ENCODE measurements at places on chromosomes 6 and 20.

DNA sequence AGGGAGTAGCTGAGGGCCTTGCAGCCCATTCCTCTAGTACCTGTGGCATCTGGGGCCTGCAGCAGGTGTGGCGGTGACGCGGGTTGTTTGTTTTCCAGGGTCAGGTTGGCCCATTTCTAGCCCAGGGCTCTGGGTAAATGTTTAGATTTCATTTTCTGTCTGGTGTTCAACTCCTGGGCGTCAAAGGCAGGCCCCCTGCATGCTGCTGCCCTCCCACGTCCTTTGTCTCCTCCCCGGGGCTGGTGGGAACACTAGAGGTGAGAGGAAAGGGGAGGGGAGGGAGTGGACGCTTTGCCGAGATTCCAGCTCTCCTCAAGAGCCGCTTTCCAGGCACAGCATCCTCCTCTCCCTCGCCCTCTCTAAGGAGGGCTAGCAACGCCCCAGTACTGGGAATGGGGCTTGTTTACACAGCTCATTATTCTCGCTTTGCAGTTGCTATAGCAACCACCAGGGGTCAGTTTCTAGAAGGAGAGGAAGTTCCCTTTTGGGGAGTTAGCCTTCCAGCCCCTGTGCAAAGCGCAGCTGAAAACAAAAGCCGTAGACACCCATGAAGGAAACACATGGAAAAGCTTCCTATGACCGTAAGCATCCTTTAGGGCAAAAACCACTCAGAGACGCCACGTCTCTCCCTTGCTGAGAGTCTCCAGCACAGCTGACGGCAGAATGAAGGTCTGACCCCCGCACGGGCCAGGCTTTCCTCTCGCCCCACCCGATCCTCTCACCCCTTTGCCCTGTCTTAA is 170.6 kb downstream of the LY86 start:
- DNase-seq: no peak

DNA sequence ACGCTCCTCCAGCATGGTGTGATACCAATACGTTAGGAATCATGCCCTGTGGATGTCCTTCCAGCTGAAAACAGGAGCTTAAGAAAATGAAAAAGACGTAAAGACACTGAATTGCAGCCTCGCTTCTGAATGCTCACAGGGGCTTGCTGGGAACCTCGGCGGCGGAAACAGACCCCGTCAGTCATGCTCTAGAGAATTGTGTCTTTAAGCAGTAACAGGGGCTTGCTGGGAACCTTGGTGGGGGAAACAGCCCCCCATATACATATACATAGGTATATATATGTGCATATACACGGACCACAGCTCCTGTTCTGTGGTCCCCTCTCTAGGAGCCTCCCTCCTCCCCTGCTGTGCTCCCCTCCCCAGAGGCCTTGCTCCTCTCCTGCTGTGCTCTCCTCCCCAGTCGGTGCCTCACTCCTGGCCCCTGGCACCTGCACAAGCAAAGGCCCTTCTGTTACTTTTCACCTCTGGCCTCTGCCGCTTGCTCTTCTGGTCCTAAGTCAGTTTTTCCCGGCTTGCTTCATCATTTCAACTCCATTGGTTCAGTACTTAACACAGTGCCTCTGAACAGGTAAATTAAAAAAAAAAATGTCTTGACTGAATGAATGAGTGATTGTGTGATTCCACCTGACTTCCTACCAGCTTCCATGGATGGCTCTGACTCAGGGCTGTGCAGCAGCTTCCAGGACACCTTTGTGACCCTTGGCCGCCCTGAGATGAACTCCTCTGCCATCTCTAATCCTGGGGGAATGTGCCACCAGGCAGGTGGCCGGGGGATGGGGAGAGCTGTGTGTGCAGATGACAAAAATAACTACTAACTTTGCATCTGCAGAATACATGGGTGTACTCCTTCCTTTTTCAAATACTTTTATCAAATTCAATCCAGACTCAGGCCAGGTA is 246.1 kb downstream of the SMOC2 start:
- DNase-seq: no peak

- no peak for DNase-seq
Observed at GRCh38 chr20:56372850-56373249, 14.1 kb downstream of the FAM210B start.

GRCh38 chr6:163712566-163712961 is 298.0 kb downstream of the QKI start:
- DNase-seq: no peak

- DNase-seq: peak; percentile 15
Observed at GRCh38 chr6:34391786-34392496, 528 bp downstream of the NUDT3 start.

DNA sequence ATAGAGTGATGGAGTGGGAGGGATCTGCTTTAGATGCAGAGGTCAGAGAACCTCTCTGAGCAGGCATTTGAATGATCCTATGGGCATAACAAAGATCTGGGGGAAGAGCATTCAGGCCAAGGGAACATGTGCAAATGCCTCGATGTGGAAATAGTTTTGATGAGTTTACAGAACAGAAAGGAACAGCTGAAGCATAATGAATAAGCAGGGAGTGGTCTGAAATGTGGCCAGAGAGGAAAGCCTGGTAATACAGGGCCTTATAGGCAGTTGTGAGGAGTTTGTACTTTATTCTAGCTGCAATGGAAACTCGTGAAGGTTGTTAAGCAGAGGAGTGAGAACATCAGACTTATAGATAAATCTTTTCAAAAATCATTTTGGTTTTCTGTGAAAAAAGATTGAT is 33.0 kb upstream of the ME1 start:
- DNase-seq: no peak

GRCh38 chr6:160115421-160115820 is 6.2 kb upstream of the SLC22A1 start:
- DNase-seq: no peak

DNA sequence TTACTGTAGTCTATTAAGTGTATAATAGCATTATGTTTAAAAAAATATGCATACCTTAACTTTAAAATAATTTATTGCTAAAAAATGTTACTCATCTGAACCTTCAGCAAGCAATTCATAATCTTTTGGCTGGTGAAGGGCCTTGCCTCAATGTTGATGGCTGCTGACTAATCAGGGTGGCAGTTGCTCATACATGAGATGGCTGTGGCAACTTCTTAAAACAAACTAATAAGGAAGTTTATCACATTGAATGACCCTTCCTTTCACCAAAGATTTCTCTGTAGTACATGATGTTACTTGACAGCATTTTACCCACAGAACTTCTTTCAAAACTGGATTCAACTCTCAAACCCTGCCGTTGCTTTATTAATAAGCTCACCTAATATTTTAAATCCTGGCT is 84.0 kb downstream of the TASP1 start:
- no peak for DNase-seq

DNA sequence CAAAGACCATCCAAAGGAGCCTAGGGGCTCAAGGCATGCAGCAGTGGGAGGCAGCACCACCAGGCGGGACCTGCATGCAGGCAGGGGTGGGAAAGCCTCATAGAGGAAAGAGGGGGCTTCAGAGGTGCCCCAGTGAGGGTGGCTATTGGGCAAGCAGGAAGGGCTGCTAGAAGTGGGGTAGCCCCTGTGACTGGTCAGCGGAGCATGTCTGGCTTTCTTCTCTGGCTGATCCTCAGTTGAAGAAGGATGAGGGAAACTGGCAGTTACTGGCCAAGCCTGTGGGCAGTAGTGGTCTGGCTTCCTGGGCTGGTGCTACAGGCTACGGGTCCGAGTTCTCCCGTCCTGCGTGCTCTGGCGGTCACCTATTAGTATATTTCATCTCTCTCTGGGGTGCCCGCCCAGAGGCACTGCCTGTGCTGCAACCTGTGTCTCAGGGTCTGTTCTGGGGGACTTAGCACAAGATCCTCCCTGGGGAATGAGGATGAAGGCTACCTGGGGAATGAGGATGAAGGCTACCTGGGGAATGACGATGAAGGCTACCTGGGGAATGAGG is 35.9 kb upstream of the CST7 start:
- DNase-seq: no peak

DNA sequence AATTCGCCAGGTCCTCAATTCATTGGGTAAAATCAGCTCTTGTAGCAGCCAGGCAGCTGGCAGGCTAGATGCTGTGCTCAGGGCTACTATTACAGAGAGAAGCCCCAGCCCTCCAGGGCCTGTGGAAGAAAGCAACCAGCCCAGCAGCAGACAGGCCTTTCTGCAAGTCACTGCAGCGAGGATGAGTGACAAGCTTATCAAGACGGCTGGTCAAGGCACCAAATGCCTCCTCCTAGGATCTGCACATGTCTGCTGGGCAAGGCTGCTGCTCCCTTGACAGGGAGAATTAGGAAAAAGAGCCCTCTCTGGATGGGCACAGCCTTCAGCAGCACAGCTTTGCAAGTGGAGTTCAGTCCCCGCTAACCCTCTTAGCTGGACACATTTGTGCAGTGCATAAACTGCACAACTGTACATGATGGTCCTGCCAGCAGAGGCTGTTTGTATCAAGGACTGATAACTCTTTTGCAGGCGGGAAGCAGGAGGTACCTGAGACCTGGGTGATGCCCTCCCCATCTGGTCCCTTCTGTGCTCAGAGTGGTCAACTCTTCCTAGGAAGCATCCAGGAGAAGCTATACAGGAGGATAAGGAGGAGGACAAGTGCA is 89.9 kb downstream of the CDC5L start:
- no peak for DNase-seq

- DNase-seq: no peak
Observed at GRCh38 chr20:32019563-32020463, 9.6 kb downstream of the CCM2L start.

DNA sequence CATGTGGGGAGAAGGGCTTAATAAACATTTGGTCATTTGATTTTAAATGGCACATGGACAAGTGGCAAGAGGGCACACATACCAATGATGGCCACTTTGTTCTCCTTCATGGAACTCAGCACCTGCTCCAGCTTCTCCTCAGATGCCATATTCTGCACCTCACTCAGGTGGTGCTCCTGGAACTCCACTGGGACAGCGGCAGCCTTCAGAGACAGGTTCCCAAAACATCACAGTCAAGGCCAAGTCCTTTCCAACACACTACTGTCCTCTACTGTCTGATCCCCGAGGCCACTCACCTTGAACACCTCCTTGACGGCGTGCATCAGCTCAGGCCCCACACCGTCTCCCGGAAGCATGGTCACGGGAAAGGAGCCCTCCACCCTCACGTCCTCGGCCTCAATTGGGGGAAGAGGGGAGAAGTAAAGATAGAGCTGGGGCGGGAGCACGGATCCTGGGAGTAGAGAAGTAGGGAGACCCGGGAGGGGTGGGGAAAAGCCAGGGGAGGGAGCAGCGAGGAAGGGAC is 591 bp downstream of the IDH3B start:
- DNase-seq: no peak

- DNase-seq: no peak
Observed at GRCh38 chr6:159853754-159854153, 37.0 kb upstream of the MAS1 start.

- DNase-seq: no peak
Observed at GRCh38 chr20:61303675-61304074, 51.6 kb downstream of the CDH4 start.

- DNase-seq: no peak
Observed at GRCh38 chr6:1200409-1201101, 111.3 kb upstream of the FOXQ1 start.

DNA sequence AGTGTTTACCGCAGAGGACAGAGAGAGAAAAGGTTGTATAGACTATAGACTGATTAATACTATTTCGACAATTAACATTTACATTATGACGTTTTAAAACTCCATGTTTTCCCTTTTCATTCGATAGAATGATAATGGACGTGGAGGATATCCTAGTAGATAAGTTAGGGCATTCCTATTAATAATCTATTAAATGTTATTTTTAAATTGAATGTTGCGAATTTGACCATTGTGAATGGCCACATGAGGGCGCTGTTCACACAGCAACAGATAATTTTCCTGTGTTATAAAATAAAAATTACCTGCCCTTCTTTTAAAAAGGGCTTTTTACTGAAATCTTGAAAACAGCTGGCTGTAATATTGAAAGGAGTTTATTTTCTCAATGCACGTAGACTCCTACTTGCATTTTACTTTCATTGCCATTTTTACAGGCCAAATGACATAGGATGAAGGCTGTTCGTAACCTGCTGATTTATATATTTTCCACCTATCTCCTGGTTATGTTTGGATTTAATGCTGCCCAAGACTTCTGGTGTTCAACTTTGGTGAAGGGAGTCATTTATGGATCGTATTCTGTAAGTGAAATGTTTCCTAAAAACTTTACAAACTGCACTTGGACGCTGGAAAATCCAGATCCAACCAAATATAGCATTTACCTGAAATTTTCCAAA is 3.3 kb downstream of the ADGRB3 start:
- no peak for DNase-seq

- DNase-seq: no peak
Observed at GRCh38 chr6:152170702-152171667, 363.5 kb downstream of the ESR1 start.

DNA sequence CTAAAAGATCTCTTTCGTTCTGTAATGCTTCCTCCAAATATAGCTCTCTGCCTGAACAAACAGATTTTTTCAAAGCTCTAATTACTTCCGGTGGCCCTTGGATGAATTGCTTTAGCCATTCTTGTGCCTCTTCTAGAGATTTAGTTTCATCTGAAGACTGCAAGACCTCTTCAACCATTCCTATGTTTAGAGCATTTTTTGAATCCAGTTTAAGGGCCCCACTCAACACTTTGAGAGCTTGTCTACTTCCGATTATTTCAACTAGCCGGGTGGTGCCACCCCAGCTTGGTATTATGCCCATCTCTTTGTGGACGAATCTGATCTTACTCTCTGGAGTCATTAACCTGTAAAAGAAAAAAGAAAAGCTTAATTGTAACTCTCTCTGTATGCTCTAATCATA is 23.3 kb downstream of the RNF146 start:
- no peak for DNase-seq

DNA sequence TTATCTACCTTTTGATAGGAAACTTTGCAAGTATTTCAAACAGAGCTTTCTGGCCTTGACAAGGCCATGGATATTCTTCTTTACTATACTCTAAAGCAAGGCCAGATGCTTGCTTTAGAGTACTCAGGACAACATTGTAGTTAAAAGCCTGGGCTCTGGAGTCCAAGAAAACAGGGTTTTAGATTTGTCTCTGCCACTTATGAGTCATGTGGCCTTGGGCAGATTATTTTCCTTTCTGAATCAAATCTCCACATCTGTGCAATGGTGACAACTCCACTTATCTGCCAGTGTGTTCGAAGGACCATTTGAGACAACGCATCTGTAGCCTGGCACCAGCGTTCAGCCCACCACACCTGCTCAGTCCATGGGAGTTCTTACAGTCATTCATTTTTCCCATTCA is 265.9 kb upstream of the RIN2 start:
- no peak for DNase-seq

DNA sequence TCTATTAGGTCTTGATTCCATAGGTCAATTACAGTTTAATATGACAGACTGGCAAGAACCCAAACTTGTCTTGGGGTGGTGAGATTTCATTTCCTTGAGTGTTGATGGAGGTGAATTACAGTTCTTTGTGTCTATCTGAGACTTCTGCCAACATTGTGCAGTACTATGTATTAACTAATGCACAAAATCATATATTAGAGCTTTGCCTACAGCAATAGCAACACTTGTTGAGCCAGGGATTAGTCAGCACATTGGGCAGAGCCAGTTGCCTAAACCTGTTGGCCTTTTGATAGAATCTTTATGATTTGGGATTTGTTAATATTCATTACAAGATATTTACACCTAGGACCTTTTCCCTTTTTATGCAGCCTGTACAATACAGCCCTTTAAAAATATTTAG is 135.3 kb upstream of the CENPW start:
- DNase-seq: no peak
